Renal pelvis (tissue), 12 donors: ENCODE measurements at places on chromosomes 11 and 22. TPM values are rescaled to one million over a fixed set of nuclear protein-coding genes. Genes with fewer than 3 reads are reported as not detected.

Gene NAGA
- polyA plus RNA-seq, result 28.8 TPM

- no peak for DNase-seq
Measured at GRCh38 chr11:23604966-23605365, 744.7 kb upstream of the CCDC179 start.

GRCh38 chr11:18005376-18006129 lies 7.3 kb downstream of the SERGEF start:
- DNase-seq, result no peak

DNA sequence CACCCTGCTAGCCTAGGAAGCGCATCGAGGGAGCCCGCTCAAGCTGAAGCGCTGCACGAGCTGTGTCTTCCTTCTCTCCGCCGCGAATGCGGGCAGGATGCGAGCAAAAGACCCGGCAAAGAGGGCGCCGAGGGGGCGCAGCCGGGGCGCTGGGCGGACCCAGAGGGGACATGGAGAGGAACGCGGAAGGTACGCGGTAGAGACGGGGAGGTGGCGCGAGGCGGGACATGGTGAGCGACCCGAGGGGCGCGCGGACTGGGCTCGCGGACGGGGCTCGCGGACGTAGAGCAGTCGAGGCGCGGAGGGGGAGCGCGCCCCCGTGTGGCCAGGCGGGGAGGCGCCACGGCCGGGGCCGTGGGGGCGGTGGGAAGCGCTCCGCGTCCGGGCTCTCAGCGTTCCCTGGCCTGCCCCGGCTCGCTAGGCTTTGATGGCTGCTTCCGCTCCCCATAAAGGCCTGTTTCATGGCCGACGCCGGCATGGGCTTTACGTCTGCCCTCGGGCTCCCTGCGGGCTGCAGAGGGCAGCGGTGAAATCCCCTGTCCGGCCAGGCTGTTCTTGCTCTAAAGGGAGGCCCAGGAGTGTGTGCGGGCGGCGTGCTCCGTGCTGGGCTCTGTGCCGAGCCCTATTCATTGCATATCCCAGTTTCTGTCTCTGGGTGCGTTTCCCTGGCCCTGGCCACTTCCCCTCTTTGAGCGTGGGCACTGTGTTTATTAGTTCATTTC lies 31.2 kb upstream of the TRIM29 start:
- peak; percentile 75 for DNase-seq

DNA sequence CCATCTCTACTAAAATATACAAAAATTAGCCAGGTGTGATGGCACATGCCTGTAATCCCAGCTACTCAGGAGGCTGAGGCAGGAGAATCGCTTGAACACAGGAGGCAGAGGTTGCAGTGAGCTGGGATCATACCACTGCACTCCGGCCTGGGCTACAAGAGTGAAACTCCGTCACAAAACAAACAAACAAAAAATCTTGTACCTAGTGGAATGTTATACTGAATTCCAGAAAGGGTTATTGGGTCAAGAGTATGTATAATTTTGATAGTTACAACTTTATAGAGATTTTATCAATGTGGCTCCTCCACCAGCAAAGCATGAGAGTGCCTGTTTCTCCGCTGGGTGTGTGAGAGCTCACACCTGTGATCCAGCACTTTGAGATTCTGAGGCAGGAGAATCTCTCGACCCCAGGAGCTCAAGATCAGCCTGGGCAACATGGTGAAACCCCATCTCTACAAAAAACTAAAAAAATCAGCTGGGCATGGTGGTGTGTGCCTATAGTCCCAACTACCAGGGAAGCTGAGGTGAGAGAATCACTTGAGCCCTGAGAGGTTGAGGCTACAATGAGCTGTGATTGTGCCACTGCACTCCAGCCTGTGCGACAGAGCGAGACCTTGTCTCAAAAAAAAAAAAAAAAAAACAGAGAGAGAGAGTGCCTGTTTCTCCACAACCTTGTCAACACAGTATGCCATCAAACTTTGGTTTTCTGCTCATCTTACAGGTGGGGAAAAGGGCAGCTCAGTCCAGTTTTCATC lies 12.7 kb upstream of the FOLR1 start:
- DNase-seq, result no peak

GRCh38 chr11:47179655-47179991 lies 2.9 kb upstream of the ARFGAP2 start:
- DNase-seq, result no peak
